Tibial artery (tissue), 4 donors: ENCODE measurements at places on chromosomes 16 and 17.

DNA sequence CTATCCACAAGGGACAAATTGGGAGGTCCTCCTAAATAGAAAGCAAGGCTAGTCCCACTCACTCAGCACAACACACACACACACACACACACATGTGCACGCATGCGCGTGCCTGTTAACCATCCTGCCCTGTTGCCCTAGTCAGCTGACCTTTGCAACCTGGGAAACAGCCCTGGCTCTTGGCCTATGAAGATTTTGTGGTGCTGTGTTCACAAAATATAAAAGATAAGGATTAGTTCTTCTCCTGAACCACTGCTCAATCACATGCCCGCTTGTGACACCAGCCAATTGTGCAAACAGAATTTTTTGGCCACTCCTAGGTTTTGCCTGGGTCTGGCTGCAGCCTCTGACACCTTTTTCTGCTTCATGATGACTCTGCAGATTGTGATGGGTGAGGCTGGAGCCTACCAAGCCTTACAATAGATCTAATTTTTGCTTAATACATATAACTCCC lies 3.3 kb upstream of the CES1 start:
- no peak for DNase-seq

GRCh38 chr17:13490427-13490826 lies 111.3 kb downstream of the HS3ST3A1 start:
- DNase-seq: no peak

DNA sequence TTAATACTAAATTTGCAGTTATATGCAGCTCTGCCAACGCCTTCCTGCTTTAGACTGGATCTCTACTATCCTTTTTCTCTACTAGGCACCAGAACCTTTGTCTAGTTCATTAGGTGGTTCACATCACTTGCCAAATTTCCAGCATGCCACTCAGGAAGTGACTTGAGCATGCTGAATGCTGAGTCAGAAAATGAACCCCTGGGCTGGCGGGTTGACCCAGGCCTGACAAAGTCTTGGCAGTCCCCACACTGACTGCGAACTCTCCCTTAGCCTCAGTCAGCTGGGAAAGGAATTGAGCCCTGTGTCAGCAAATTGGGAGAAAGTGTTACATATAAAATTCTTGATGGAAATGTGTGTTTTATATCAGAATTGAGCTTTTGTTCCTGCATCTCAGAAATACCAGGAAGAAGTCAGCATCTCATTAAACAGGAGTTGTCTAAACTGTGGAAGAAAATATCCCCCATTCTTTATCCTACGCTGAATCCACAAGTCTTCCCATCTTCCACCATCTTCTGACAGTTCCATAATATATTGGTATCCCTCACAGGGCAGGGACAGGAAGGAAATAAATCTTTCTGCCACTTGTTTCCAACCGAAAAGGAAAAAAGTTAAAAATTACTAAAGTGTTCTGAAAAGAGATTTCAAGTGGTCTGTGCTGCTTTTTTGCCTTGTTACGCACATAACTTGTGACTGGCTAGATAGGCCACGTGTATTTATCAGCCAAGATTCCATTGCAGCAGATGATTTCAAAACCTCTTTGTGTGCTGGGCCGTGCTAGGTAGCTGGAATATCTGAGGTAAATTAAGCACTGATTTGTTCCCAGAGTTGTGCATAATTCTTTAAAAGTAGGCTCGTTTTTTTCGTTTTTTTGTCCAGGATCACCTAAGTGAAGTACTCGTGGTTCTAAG lies 16.7 kb upstream of the SLC12A3 start:
- DNase-seq: no peak

DNA sequence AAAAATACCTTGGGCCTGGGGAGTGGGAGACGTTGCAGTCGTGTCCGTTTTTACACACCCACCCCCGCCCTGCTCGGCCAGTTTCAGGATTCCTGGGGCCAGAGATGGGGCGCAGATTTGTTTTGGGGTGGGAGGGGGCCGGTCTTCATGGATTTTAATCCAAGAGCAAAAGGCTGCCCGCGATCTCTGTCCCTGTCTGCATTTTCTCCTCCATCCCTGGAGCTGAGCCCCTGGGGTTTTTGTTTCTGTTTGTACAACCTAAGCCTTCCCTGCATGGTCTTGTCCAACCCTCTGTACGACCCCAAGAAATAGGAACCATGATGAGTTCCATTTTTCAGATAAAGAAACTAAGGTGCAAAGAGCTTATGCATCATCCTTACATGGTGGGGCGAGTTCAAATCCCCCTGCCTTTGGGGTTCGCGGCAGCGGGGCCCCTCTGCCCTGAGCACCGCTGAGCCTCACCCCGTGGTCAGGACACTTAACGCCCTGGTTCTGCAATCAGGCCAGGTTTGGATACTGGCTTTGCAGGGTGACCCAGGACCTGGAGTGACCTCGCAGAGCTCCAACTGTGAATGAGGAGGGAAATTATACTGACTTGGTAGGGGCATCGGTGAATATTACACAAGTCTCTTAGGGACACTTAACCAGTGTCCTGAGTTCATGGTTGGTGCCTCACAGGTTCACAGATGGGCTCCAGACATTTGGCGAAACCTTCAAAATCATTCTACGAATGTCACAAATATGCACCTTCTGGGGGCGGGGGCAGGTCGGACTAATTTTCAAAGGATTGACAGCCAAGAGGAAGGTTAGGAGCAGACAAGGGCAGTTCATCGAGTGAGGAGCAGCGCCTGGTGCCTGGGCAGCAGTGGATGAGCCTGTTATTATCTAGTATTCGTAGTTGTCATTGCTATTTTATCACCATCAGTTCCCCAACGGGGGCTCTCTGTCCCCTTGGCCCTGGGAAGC lies 4.1 kb upstream of the FOXF1 start:
- DNase-seq: no peak

DNA sequence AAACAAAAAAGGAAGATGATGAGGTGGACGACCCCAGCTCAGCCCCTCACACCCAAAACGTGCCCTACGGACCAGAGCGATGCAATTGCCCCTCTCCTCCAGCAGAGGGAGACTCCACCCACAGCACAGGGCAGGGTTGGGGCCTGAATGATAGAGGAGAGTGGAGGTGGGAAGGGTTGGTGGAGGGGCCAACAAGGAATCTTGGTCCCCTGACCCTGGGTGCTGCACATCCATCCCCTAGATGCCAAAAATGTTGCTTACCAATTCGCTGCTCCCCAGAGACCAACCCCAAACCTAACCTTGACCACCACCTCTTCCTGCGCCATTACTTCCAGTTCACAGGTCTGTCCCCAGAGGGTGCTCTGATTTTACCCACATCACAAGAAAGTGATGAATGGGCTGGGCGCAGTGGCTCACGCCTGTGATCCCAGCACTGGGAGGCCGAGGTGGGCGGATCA lies 12.9 kb downstream of the P2RX5 start:
- DNase-seq: no peak

GRCh38 chr17:22266231-22266630 lies 573.9 kb downstream of the KCNJ18 start:
- DNase-seq: no peak

DNA sequence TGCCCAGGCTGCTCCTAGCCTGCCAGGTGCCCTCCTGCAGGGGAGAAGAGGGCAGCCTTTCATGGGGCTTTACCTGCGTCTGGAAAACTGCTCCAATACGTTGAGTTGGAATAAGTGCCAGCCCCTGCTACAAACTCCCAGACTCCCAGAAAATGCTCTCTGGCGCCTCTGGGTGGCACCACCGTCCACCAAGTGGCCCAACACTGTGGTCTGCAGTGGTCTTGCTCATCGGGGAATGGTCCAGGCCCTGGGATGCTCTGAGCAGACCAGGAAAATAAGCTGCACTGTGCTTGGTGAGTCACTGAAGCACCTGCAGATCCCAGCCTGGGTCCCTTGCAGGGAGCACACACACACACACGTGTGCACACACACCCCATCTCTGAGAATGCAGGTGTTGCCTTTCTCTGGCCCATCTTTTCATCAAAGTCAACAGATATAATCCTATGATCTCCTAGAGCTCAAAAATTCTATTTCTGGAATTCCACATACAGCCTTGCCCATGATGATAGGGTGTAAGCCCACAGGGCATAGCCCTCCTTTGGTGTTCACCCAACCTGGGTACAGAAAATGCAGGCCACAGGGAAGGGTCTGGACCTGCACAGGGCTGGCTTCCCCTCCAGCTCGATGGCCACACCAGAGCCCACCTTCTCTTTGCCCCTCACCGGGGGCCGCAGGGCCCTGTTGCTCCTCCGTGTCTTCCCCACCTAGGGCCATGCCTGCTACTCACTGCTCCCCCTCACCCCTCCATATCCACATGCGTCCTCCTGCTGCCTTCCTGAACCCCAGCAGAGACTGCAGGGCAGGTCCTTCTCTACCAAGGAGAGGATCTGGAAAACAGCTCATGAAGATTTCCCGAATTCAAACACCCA lies 20.5 kb downstream of the CDIP1 start:
- no peak for DNase-seq

- no peak for DNase-seq
Observed at GRCh38 chr17:18009609-18010420, 29.2 kb downstream of the ATPAF2 start.

DNA sequence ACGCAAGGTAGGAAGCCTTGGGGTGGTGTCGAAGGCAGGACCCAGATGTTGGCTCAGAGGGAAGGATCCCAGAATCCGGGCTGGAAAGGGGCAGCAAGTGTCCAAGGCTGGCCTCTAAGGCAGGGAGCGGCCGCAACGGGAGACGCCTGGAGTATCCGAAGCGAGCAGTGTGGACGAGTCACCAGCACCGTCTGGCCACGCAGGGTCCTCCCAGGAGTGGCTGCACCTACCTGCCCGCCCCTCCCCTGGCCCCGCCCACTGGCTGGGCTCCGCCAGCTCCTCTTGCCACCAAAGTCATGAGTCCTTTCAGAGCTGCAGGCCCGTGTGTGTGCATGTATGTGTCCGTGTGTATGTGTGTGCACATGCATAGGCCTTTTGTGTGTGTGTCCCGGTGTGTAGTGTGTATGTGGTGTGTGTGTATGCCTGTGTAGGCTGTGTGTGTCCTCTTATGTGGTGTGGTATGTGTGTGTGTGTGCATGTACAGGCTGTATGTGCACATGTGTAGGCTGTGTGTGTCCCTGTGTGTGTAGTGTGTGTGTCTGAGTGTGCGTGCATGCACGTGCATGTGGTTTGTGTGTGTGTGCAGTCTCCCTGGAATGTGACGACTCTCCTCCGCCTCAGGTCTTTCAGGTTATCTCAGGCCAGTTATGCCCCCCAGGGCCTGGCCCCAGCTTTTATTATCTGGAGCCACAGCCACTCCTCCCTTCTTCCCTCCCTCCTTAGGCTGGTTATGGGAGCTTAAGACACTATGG lies at the start of gene PRSS8:
Gene PRSS8, minus strand, starts transcription at position 193 of the 752 bp plus-strand sequence. CDS start 229 bp downstream, outside the sequence.
- DNase-seq: peak; percentile 40
